Effector CD8-positive, alpha-beta T cell (primary cell): ENCODE measurements at places on chromosomes 3 and 15.

DNA sequence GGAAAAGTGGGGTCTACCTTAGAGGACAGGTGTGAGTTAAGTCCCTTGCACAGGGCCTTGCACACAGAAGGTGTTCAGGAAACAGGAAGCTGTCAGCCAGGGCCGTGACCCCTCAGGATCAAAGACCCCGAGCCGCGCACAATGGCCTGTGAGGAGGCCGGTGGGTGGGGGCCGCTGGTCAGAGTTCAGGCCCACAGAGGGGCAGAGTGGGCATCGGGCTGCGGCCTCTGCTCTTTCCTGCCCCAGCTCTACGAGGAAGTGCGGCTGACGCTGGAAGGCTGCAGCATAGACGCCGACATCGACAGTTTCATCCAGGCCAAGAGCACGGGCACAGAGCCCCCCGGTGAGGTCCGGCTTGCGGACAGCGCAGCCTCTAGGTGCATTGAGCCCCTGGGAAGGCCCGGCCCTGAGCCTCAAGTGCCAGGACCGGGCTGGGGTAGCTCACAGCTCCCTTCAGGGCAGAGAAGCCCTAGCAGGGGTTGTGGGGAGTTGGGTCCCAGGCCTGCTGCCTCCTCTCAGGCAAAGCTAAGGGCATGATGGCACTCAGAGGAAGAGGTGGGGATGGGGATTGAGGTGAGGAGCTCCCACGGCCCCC, 37.2 kb downstream of the PSTPIP1 start:
- DNase-seq = no peak

- DNase-seq = no peak
Measured at GRCh38 chr3:141202682-141203081, 28.9 kb upstream of the PXYLP1 start.

DNA sequence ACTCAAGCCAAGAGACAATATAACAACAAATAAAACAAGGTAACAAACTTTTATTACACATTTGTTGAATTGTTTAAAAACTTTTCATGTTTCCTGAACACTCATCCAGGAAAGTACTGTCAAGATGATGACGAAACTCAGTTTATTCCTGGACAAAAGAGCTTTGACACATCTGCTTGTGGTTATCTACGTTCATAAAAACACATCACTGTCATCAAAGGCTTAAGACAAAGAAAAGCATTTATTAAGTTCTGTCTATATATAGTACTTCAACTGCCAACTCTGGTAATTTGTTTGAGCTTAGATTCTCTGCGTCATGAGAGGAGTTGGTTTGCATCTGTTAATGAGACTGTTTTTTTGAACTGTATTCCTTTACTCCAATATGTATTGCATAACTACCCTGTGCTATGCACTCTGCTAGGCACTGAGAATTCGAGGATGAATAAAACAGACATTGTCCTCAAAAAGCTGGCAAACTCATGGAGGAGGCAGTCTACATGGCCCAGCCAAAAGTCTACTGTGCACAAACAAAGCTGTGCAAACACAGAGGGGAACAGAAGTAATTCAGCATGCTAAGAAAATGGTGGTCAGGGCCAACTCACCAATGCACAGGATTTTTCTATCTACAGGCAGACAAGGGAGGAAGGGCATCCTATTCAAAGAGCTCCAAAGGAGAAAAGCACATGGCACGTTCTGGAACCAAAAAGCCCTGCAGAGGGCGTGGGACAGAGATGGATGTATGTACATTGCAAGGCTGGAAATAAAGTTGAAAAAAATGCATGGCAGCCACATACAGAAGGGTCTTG, 21.5 kb downstream of the PLD1 start:
- DNase-seq = no peak

DNA sequence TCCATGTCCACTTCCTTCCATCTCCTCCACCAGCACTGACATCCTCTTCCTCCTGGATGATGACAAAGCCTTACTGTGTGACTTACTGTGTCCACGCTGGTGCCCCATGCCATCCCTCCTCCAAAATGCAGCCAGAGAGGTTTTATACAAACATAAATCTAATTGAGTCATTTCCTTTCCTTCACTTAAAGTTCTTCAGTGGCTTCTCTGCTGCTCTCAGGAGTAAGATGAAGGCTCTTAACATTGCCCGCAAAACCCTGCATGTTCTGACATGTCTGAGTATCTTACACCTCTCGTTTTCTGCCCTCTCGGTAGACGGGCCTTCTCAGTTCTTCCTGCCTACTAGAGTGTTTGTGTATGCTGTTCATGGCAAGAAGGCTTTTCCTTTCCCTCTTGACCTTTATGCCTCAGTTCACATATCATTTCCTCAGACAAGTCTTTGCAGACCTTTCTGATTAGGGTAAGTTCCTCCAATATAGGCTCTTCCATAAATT, 175.5 kb downstream of the CFAP20DC start:
- no peak for DNase-seq

- DNase-seq = no peak
Measured at GRCh38 chr3:138356730-138357405, 8.5 kb downstream of the MRAS start.

GRCh38 chr3:9278498-9278897, 29.1 kb upstream of the SRGAP3 start:
- DNase-seq = no peak

DNA sequence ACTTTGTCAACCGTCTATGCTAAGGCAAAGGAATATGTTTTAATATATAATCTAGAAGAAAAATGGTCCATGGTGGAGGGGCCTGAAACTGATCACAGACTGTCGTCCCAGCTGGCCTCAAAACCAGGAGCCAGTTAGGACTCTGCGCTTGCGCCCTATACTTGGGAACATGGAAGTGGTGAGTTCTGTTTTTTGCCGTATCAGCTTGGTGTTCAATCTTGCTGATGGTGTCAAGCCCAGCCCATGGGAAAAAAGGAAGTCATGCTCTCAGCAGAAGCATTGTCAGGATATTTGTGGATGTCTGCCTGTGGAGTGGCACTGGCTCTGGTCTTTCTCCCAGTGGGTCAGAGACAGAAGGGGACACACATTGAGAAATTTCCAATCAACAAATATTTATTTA, 342.0 kb upstream of the CTDSPL start:
- DNase-seq = no peak

- DNase-seq = no peak
Measured at GRCh38 chr15:33533197-33533596, 222.4 kb downstream of the RYR3 start.

DNA sequence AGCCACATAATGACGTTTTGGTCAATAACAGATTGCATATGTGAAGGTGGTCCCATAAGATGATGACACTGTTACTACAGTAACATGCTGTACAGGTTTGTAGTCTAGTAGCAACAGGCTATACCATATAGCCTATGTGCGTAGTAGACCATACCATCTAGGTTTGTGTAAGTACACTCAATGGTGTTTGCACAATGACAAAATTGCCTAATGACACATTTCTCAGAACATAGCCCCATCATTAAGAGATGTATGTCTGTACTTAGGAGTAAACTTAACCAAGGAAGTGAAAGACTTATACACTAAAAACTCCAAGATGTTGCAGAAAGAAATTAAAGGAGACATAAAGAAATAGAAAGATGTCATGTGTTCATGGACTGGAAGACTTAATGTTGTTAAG, 66.2 kb downstream of the RPLP1 start:
- no peak for DNase-seq

- DNase-seq = no peak
Measured at GRCh38 chr15:92012368-92012629, 158.8 kb downstream of the SLCO3A1 start.

GRCh38 chr3:16477521-16477920, 36.0 kb downstream of the RFTN1 start:
- DNase-seq = no peak

- no peak for DNase-seq
Measured at GRCh38 chr3:190892395-190892902, 30.0 kb upstream of the GMNC start.

- DNase-seq = no peak
Measured at GRCh38 chr15:73923488-73924164, 2.6 kb upstream of the LOXL1 start.

DNA sequence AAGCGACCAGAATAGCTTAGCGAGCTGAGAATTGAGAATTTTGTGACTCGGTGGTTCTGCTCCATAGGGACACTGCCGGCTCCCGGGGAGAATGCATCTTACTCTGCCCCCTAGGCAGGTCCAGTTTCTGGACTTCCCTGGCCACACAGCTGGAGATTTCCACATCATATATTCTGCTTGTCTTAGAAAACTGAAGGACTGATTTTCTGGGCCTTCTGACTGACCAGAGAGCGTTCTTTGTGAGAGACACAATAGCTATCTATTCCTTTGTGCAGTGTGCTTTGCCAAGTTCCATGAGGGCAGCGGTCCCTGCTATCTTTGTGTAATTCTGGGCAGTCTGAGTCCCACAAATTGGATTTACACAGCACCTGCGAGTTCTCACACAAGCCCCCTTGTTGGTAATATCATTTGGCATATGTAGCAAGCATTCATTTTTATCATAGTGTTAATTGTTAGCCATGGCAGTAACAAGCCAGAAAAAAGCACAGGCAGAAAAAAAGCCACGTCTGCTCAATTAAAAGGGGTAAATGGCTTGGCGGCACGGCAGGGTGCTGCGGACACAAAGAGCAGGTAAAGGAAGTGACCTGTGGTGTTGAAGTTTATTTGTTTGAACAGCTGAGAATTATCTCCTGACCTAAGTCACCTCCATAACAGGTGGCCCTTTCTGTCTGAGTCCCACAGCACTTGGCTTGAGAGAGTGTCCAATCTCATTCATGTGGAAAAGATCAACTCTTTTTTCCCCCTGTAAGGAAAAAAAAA, 688.7 kb downstream of the TUSC7 start:
- no peak for DNase-seq

DNA sequence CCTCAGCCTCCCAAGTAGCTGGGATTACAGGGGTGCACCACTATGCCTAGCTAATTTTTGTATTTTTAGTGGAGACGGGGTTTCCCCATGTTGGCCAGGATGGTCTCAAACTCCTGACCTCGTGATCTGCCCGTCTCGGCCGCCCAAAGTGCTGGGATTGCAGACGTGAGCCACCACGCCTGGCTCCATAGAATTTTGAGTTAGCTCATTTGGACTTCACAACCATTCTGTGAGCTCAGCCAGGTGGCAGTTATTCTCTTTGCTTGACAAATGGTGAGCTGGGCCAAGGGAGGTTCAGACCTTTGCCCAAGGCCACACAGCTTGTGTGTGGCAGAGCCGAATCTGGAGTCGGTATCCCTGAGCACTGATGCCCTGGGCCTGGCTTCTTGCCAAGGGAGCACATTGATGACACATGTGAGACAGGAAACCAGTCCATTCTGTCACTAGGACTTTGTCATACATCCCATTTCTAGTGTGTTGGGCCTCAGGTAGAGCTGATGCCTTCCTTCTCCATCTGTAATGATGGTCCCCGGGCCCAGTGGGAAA, 17.6 kb downstream of the PODXL2 start:
- DNase-seq = no peak

DNA sequence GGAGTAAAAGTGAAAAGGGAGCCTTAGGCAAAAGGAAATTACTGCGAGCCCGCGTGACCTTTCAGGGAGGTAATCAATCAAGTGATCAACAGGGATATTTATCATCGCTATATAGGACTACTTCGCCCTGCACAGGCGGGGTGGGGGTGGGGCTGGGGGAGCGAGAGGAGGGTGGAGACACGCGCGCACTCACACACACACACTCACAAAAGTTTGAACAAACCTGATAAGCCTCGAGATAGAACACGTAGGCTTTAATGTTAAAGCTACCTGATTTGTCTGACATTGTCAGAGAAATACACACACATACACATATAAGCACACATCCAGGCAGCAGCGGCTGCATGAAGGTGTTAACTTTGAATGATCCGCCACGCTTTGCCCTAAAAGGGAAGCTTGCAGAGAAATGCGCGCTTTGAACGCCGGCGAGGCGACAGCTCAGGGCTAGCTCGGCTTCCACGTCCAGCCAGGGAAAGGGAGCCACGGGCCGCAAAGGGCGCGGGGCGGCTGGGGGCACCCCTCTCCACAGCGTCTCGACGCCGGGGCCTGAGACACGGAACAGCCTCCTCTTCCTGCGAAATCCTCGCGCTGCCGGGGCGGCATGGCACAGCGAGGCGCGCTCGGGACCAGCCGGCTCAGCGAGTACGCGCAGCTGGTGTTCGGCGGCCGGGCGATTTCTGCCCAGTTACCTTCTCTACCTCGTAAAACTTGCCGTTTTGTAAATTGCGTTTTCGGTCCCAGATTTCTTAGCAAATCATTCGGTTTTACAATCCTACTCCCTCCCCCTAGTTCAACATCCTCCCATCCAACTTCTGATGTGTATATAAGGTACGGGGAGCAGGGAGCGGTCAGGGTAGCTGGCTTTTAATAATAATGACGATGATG, 4.8 kb upstream of the MECOM start:
- no peak for DNase-seq

DNA sequence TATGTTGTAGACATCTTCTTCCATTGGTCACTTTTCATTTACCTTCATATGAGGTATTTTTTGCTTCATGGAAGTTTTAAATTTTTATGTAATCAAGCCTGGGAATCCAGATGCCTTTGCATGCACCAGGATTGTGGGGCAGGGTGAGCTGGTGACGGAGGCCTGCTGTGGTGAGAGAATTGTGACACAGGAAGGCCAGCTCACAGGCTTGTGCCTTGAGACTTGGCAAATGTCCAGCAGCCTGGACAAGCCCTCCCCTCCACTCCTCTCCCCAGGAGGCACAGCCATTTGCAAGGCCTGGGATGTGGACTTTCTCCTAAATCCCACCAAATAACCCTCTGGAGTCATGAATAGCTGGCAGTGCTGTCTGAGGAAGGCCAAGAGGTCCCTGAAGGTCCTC, 67.4 kb downstream of the RHCG start:
- DNase-seq = no peak

- DNase-seq = no peak
Measured at GRCh38 chr15:57795261-57795660, 88.7 kb downstream of the POLR2M start.

DNA sequence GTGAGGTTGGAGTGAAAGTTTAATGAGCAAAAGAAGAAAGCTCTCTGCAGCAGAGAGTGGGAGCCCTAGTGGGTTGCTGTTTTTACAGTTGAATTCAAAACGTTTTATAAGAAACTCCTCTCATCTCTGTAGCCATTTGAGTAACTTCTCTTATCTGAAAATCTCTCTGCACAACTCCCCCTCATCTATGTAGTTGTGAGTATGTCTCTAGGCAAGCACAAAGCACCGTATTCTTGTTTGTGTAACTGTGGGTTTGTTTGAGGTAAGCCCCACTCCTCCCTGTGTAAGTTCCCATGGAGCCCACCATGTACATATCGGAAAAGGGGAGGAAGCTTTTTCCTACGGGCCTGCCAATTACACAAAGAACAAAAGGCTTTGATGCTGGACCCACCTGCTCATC, 56.5 kb upstream of the GOLGA6L2 start:
- DNase-seq = no peak

- DNase-seq = no peak
Measured at GRCh38 chr15:81163961-81164800, 30.1 kb downstream of the CFAP161 start.
